ENCODE measurements at places on chromosomes 11 and 22. TPM values are rescaled to one million over a fixed set of nuclear protein-coding genes. Genes with fewer than 3 reads are reported as not detected.

The OR52I1 gene
- total RNA-seq = not detected

The OR5P2 gene
- not detected for total RNA-seq

The C11orf21 gene
- total RNA-seq = not detected

The CRYBA4 gene
- not detected for total RNA-seq

The PLAAT5 gene
- total RNA-seq = not detected

The FGF4 gene
- 0.09 TPM for total RNA-seq

The SHANK2 gene
- total RNA-seq = 7.0 TPM

The CD248 gene
- total RNA-seq = not detected

The VSIG2 gene
- total RNA-seq = not detected

The MICALL1 gene
- 20.7 TPM for total RNA-seq

The RTCB gene
- 78.5 TPM for total RNA-seq

The KDM4E gene
- total RNA-seq = not detected

The DCDC1 gene
- total RNA-seq = 0.46 TPM

The TSGA10IP gene
- not detected for total RNA-seq

The ART5 gene
- 0.27 TPM for total RNA-seq

The C2CD3 gene
- 17.4 TPM for total RNA-seq

The CELF1 gene
- 64.3 TPM for total RNA-seq

The GGTLC2 gene
- total RNA-seq = not detected

All from A549 treated with dexamethasone at 1 μM for 4 hours (cell line).